ENCODE measurements at places on chromosomes 2 and 18.

DNA sequence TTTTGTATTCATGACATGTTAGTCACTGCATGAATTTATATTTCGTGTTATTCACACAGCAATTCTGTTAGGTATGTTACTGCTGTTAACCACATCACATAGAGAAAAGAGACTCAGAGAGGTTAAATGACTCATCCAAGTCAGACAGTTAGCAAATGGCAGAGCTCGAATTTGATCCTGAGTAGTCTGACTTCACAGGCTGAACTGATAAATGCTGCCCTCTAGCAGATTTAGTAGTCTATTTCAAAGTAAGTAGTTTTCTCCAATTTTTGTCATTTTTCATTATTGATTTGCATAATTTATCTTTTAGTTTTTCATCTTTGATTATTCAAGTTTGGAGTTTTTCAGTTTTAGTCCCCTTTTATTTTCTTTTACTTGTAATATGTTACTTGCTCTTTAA is 58.3 kb downstream of the WDR7 start:
- no peak for DNase-seq
- no peaks in the 10 kb centered on the region for H3K4me1 ChIP-seq

- H3K27me3 ChIP-seq = no peaks in the 10 kb centered on the region
- peak; percentile 18 for DNase-seq
- no peaks in the 10 kb centered on the region for H3K36me3 ChIP-seq
- H3K4me1 ChIP-seq = peaks cover 55% of the 10 kb centered on the region
Observed at GRCh38 chr2:41966920-41967319, 80.9 kb upstream of the PKDCC start.

- no peaks in the 10 kb centered on the region for H3K27me3 ChIP-seq
- H3K4me3 ChIP-seq = no peak overlapping the region
- no peak overlapping the region for H3K27ac ChIP-seq
- DNase-seq = no peak
- H3K4me1 ChIP-seq = no peaks in the 10 kb centered on the region
Observed at GRCh38 chr2:138455691-138456090, 45.9 kb upstream of the SPOPL start.

- H3K4me3 ChIP-seq = peak overlapping the region; percentile 21
- no peaks in the 10 kb centered on the region for H3K4me1 ChIP-seq
- H3K27ac ChIP-seq = no peak overlapping the region
- H3K27me3 ChIP-seq = no peaks in the 10 kb centered on the region
Observed at GRCh38 chr2:123826729-123827271, 198.3 kb upstream of the CNTNAP5 start.

- no peak overlapping the region for H3K27ac ChIP-seq
- no peak overlapping the region for H3K4me3 ChIP-seq
- H3K27me3 ChIP-seq = no peaks in the 10 kb centered on the region
- H3K36me3 ChIP-seq = no peaks in the 10 kb centered on the region
- no peak for DNase-seq
Observed at GRCh38 chr2:16320716-16321115, 344.9 kb downstream of the CYRIA start.

DNA sequence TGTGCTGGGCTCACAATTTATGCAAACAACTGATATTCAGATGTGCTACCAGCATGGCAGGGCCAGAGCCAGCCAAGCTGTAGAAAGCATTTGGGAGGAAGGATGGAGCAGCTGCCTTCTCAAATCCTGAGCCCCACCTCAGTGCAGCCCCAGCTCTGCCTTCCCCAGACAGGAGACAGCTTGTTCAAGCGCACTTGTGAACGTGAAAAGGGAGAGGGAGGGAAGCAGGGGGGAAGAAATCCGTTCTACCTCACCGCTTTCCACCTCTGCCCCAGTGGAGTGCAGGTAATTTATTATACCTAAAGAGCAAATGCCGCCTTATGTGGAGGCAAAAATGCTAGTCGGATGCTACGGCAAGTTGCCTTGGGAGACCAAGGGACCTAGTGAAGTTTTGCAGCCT is 66.0 kb upstream of the SLC14A2 start:
- no peaks in the 10 kb centered on the region for H3K27me3 ChIP-seq
- H3K36me3 ChIP-seq = no peaks in the 10 kb centered on the region

GRCh38 chr2:17646838-17647701 is 106.5 kb downstream of the SMC6 start:
- no peaks in the 10 kb centered on the region for H3K36me3 ChIP-seq
- H3K27me3 ChIP-seq = no peaks in the 10 kb centered on the region
- H3K4me1 ChIP-seq = no peaks in the 10 kb centered on the region
- H3K4me3 ChIP-seq = no peak overlapping the region
- DNase-seq = no peak
- H3K27ac ChIP-seq = no peak overlapping the region

GRCh38 chr18:26405190-26405801 is 143.1 kb downstream of the KCTD1 start:
- no peak overlapping the region for H3K27ac ChIP-seq
- H3K4me1 ChIP-seq = no peaks in the 10 kb centered on the region
- H3K36me3 ChIP-seq = no peaks in the 10 kb centered on the region
- DNase-seq = peak; percentile 55
- H3K27me3 ChIP-seq = no peaks in the 10 kb centered on the region

DNA sequence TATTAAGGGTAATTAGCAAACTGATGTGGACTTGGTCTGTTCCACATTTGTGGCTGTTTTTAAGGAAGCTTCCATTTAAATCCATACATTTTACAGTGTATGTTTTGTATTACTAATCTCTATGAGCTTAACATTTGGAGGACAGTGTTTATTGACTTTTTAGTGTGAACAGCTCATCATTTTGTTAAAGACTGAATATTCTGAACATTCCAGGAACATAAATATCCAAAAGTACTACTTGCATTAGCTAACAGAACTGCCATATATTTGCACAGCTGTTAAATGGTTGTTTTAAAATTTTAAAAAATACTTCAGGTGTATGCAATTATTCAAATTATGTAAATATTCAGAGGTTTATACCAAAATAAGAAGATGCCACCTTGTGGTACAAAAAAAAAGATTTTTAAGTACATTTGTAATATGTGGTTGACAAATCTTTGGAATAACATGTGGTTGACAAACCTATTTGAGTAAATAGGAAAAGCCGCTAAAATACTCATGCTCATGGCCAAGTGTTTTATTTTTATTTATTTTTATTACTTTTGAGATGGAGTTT is 439.7 kb upstream of the FANCL start:
- no peaks in the 10 kb centered on the region for H3K4me1 ChIP-seq
- H3K36me3 ChIP-seq = no peaks in the 10 kb centered on the region
- no peak for DNase-seq
- no peaks in the 10 kb centered on the region for H3K27me3 ChIP-seq

DNA sequence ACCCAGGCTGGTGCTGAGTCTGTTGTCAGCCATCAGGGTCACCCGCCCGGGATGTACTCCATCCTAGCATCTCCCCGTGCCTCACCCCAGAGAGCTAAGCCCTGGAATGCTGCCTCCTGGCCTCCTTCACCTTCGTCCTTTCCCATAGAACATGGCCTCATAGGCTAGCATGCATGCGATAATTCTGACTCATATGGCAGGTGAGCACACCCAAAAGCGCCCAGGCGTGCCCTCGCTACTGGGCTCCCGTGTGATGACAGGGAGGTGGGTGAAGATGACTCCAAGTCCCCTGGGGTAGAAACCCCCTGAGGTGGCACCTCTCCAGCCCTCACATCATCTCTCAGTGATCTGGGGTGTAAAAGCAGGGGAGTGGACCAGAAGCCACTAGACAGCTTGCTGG is 7.3 kb downstream of the SPR start:
- no peaks in the 10 kb centered on the region for H3K27me3 ChIP-seq
- no peak overlapping the region for H3K4me3 ChIP-seq
- no peaks in the 10 kb centered on the region for H3K36me3 ChIP-seq
- no peak for DNase-seq
- peaks cover 5% of the 10 kb centered on the region for H3K4me1 ChIP-seq
- H3K27ac ChIP-seq = no peak overlapping the region

DNA sequence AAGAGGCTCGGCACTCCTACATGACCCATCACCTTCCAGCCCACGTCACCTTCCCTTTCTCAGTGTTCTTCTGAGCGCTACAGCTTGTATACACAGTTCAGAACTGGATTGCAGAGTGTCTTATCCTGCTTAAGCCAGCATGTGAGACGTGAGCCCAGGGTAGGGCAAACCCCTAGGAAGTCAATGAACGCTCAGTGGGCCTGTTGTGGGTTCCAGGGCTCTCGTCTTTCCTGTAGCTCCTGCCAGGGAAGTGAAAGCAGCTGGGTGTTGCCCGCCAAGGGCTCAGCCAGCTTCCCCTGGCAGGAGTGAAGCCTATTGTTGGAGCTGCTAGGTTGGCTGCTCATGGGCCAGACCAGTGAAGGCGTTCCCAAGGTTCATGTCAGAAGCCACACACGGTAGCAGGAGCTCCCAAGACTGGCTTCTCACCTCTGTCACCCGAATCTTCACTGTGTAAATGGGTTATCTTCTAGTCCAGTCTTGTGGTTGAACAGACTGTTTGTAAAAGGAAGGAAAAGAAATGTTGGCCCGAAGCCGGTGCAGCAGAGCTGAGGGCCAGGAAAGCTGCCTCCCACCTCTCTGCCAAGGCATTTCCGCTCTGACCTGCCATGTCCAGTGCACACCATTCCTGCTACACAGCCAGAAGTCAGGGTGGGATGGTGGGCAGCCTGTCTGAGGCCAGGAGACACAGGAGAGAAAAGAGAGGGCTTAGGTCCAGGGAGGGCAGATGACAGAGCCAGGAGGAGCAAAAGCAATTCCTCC is 69.6 kb upstream of the RMDN2 start:
- no peak overlapping the region for H3K27ac ChIP-seq
- DNase-seq = no peak
- H3K4me3 ChIP-seq = no peak overlapping the region
- no peaks in the 10 kb centered on the region for H3K27me3 ChIP-seq

DNA sequence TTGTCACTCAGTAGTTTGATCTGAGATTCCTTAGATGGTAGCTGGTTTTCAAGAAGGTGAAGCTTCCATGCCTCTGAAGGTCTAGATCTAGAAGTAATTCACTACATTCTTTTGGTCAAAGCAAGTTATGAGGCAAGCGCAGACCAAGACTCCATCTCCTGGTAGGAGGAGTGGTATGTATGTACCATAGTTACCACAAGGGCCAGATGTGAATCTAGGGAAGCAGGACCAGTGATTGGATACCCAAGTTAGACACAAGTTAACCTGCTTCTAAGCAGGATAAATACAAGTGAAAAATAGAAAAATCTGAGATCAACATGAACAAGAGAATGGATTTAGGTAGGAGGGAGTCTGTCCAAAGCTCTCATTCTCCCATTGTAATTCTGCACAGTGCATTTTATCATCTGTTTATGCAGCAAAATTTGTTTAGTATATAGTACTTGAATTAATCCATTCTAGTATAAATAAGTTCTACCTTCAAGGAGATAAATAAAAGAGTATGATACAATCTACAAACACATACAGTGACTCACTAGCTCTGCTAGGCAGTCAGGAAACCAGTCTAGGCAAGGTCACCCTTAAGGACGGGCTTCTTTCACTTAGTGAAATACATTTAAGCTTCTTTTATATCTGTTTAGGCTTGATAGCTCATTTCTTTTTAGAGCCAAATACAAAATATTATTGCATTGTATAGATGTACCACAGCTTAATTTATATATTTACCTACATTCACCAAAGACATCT is 14.2 kb upstream of the DOCK10 start:
- H3K27me3 ChIP-seq = no peaks in the 10 kb centered on the region
- DNase-seq = no peak
- H3K27ac ChIP-seq = no peak overlapping the region
- H3K4me1 ChIP-seq = no peaks in the 10 kb centered on the region
- H3K4me3 ChIP-seq = no peak overlapping the region

- DNase-seq = no peak
- no peaks in the 10 kb centered on the region for H3K36me3 ChIP-seq
- H3K27ac ChIP-seq = no peak overlapping the region
- no peak overlapping the region for H3K4me3 ChIP-seq
- peaks cover 7% of the 10 kb centered on the region for H3K4me1 ChIP-seq
Observed at GRCh38 chr2:217222309-217222910, 362.5 kb upstream of the TNP1 start.

- no peaks in the 10 kb centered on the region for H3K4me1 ChIP-seq
- no peaks in the 10 kb centered on the region for H3K36me3 ChIP-seq
- no peak overlapping the region for H3K4me3 ChIP-seq
- DNase-seq = no peak
Observed at GRCh38 chr2:216720722-216721121, 25.4 kb upstream of the IGFBP5 start.

DNA sequence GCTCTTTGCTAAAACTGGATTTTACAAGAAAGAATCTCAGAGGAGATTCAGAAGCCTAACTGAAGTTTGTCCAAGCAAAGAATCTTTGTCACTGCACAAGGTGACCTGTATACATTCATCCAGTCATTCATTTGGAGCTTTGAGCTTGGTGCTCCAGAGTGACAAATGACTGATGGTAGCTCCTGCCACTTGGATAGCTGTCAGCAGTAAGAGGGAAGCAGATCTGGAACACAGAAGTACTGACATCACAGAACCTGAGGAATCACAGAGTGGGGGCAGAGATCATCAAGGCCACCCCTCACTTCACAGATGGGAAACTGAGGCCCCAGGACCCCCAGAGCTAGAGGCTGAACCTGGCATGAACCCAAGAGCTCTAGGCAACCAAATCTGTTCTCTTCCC is 28.8 kb upstream of the IGFBP2 start:
- no peaks in the 10 kb centered on the region for H3K27me3 ChIP-seq
- H3K36me3 ChIP-seq = no peaks in the 10 kb centered on the region
- DNase-seq = no peak
- H3K4me1 ChIP-seq = peaks cover 6% of the 10 kb centered on the region

DNA sequence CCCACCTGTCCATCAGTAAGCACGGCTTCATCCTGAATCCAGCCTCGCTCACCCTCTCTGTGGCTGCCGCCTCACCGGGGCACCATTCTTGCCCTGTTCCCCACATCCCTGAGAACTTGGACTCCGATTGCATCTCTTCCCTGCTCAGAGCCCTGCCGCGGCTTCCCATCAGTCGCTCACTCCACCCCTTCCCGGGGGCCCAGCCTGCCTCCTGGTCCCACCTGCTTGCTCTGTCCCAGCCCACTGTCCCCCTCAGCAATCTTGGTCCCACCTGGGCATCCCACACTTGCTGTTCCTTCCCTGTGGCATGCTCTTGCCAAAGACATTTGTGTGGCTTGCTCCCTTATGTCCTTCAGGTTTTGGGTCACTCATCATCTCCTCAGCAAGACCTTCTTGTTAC is 56.3 kb downstream of the GREB1 start:
- H3K4me3 ChIP-seq = no peak overlapping the region
- DNase-seq = no peak
- H3K4me1 ChIP-seq = no peaks in the 10 kb centered on the region
- no peak overlapping the region for H3K27ac ChIP-seq
- H3K36me3 ChIP-seq = no peaks in the 10 kb centered on the region
- H3K27me3 ChIP-seq = no peaks in the 10 kb centered on the region

- no peaks in the 10 kb centered on the region for H3K27me3 ChIP-seq
- no peak overlapping the region for H3K27ac ChIP-seq
- H3K4me1 ChIP-seq = no peaks in the 10 kb centered on the region
- no peaks in the 10 kb centered on the region for H3K36me3 ChIP-seq
Observed at GRCh38 chr18:35905436-35905835, 67.0 kb upstream of the RMP24 start.

DNA sequence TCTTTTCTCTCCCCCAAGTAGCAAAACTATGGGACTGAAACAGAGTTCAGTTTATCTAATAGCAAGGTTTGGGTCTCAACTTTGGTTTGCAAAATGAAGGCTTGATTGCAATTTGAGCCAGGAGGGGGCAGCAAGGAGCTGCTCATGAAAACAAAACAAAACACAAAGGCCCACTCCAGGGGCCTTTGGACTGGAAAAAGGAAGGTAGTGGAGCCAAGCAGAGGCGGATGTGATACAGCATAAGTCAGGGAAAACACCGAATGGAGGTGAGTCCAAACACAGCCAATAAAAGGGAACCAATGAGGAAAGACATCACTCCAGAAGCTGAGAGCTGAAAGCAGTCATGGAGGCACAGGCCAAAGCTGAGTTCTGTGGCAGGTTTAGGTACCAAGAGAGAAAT is 799.7 kb upstream of the ACVR2A start:
- no peaks in the 10 kb centered on the region for H3K27me3 ChIP-seq
- H3K27ac ChIP-seq = no peak overlapping the region
- H3K4me1 ChIP-seq = no peaks in the 10 kb centered on the region
- H3K36me3 ChIP-seq = no peaks in the 10 kb centered on the region
- H3K4me3 ChIP-seq = no peak overlapping the region
